ENCODE measurements at places on chromosomes 16 and 17.

- no peak for DNase-seq
These were observed 46.1 kb upstream of the DNAJA2 start for GRCh38 chr16:47019568-47019967.

GRCh38 chr17:77735081-77735565, 223.4 kb upstream of the TNRC6C start:
- DNase-seq, result no peak

- DNase-seq, result no peak
These were observed 20.9 kb downstream of the CDH11 start for GRCh38 chr16:65101009-65101408.

GRCh38 chr16:84096447-84097005, 20.2 kb downstream of the MBTPS1 start:
- no peak for DNase-seq

DNA sequence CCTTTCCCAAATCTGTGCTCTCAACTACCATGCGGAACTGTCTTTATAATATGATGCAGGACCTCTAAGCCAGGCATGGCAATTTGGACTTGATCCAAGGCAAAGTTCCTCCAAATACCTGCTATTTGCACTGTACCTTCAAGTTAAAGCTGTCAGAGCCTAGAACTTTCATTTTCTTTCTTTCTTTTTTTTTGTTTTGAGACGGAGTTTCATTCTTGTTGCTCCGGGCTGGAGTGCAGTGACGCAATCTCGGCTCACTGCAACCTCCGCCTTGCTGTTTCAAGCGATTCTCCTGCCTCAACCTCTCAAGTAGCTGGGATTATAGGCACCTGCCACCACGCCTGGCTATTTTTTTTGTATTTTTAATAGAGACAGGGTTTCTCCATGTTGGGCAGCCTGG, 51.7 kb downstream of the ARHGAP27 start:
- no peak for DNase-seq

- DNase-seq, result no peak
These were observed 761.6 kb upstream of the RBFOX1 start for GRCh38 chr16:6571044-6571443.

DNA sequence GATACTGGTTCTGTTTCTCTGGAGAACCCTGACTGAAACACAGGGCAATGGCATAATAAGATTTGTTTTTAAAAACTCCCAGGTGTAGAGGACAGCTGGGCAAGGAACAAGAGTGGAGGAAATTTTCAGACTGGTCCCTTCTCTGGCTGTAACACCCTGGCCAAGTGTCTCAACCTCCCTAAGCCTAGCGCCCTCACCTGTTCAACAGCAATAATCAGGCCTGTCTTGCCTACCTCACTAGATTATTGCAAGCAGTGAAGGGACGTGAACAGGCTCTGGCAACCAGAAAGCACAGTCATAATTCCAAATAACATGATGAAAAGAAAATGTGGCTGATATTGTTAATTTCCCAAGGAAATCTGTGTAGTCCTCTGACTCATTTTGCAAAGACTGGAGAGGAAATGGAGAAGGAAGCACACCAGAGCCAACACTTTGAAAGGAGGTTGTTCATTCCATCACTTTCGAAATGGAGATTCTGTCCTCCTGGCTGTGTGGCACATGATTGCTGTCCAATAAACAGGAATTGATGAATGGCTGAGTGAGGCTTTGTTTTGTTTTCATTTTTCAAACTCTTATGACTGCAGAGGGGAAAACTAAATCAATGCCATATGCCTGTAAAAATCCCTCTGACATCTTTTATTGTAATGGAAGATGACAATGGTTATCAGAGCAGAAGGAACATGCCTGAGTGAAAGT, 87.5 kb upstream of the HLF start:
- no peak for DNase-seq

DNA sequence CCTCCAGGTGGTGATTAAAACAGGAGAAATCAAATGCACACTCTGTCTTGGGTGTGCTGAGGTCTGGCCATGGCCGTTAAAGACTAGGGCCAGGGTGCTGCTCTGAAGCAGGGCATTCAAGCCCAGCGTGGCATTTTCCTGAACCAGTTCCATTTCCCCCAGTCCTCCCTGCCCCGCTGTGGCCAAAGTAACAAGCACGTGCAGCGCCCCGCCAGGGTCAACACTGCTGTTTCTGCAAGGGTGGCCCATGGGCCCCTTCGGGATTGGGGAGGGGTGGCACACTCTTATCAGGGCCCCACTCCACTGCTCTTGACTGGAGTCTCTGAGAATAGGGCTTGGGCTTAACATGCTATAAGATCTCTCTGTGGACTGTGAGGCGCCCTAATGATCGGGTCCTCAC, 72.9 kb downstream of the IL21R start:
- no peak for DNase-seq

- no peak for DNase-seq
These were observed 22.3 kb downstream of the USP36 start for GRCh38 chr17:78818152-78818846.

- no peak for DNase-seq
These were observed 1033.6 kb downstream of the CDH8 start for GRCh38 chr16:61002479-61003204.

DNA sequence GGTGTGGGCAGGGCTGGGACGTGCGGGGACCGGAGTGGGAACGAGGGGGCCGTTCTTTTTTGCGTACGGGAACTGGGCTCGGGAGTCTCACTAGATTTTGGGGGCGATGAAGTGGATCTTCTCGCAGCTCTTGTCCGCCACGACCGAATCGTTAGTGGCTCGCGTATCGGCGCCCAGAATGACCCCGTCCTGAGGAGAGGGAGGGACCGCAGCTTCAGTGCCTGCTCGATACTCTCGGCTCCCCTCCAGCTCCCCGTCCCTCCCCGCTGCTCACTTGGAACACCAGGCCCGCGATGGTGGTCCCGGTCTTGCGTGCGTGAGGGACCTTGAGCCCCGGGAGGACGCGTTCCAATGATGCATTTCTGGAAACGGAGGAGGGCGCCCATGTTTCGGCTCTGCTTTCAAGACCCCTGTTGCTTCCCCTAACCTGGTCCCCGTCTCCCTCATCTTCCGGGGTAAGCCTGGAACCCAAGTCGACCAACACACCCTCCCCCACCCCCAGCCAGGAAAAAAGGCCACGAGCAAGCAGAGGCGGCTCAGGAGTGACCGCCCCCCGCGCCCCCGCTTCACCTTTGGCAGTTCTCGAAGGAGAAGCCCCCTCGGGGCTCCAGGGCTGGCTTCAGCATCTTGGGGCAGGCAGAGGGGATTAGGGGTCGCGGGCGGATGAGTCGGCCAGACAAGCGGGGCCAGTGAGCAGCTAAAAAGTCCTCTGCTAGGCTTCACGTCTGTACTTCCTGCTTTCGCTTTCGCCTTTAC, at the start of gene PSMB10:
TSS of gene PSMB10 (minus strand) at position 727 of the 756 bp plus-strand sequence. CDS start at position 626, 101 bp downstream.
- peak; percentile 77 for DNase-seq

Data from adrenal gland (tissue), 19 donors.